MCF 10A (cell line): ENCODE measurements at places on chromosomes 6 and 20.
A peak's percentile ranks its signal among the peaks of the same experiment; 100 is the strongest.

DNA sequence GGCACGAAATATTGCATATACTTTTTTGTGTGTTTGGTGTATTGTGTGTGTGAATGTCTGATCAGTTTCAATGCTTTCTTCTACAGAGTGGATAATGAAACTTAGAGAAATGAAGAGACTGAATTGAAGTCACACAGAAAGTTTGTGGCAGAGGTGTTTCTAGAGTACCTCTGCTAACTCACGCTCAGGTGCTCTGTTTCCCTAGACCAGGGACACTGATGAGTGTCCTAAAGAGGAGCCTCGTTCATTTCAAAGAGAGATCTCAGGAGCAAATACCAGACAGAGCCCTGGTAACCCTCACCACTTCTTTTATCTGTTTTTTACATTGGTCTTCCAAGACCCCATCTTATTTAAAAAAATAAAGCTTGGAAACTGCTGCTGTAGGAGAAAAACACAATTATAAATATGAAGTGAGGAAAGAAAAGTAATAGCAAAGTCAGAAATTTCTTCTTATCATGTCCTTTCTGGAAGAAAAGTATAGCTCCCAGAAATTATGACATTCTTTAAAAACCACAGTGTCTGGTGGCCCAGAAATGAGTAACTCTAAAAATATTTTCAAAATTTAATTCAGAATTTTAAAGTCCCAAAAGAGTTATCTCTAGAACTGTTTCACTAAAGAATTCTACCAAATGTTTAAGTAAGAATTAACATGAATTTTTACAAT lies 720.6 kb downstream of the RFPL4B start:
- no peak for DNase-seq

GRCh38 chr6:119800526-119800925 lies 451.0 kb upstream of the MAN1A1 start:
- no peak for DNase-seq

GRCh38 chr20:24577271-24577909 lies 108.0 kb downstream of the SYNDIG1 start:
- DNase-seq: no peak

DNA sequence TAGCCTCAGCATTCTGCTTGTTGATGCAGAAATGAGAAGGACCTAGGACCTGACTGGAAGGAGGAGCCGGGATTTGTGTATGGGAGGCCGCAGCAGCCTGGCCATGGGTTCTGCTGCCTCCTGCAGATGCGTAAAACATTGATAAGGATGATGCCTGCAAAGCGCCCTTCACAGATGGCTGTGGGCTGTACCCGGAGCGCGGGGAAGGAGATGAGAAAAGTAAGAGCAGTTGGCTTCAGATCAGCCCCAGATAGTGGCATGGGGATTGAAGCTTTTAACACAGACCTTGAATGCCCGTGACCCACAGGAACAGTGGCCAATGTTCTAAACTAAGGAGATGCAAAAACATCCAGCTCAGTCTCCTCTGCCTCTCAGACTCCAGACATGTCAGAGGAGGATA lies 136.4 kb upstream of the KCNG1 start:
- no peak for DNase-seq

DNA sequence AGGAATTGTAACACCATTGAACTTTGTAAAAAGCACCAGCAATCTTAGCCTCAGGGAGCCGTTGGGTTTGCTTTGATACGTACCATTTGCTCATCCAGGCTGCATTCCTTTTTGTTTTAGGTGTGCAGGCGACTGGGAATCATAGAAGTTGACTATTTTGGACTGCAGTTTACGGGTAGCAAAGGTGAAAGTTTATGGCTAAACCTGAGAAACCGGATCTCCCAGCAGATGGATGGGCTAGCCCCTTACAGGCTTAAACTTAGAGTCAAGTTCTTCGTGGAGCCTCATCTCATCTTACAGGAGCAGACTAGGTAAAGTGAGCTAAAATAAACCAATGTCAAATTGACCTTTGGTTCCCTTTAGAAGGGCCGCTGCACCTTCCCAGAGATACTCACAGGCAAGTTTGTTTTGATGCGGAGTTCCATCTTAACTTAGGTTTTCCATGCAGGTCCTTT lies 1.6 kb downstream of the MYLIP start:
- peak; percentile 5 for DNase-seq

DNA sequence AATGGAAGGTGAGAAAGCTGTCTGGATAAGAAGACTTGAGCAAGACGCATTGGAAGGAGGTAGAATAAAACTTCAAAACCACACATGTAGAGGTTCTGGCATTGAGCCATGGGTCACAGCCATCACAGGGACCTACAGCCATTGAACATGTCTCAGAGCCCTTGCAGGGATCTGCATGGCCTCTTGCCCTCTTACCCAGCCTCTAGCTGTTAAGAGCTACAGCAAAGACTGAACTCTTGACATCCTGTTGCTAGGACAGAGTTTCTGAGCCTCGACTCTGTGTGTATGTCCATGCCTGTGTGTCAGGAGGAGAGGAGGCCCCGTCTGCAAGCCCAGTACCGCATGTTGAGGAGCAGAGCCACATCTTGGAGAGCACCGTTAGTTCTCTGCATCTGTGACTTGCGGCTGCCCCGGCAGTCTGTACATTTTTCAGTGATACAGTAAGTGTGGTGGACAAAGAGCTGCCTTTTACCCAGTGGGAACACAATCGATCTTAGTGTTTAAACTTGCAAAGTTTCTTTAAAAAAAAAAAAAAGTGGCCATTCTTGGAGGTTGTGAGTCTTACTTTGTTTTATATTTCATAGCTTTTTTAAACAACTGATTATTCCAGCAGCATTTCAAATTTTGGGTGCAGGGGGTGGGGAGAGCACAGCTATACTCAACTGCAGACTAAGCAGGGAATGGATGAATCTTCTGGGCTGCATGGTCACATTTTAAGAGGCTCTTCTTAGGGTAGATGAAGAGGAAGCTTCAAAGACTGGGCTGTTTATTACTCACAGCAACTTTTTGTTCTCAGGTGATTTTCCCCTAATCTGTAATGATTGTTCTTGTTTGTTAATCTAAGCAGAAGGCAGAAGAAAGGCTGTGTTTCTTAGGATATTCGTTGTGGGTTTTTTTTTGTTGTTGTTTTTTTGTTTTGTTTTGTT lies 88.5 kb downstream of the TBC1D7 start:
- DNase-seq: no peak

DNA sequence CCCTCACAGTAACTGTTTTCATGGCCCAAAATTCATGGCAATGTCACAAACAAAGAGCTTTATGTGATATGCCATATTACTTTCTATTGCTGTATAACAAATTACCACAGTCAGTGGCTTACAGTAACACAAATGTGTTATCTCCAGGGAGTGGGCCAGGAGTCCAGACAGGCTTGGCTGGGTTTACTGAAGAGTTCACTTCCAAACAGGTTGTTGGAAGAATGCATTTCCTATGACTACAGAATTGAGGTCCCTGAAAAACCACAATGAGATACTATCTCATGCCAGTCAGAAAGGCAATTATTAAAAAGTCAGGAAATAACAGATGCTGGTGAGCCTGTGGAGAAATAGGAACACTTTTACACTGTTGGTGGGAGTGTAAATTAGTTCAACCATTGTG lies 431.9 kb downstream of the PKHD1 start:
- DNase-seq: no peak

GRCh38 chr20:42111349-42111748 lies 493.2 kb upstream of the CHD6 start:
- DNase-seq: no peak

- peak; percentile 23 for DNase-seq
Measured at GRCh38 chr6:117265410-117266256, at the start of gene VGLL2. TSS of gene VGLL2 (plus strand) at chr6:117265558. CDS start at chr6:117265764, 206 bp downstream.

GRCh38 chr20:60104993-60105803 lies 147.0 kb downstream of the CDH26 start:
- DNase-seq: no peak

- DNase-seq: no peak
Measured at GRCh38 chr20:24971376-24972101, 21.0 kb downstream of the APMAP start.

GRCh38 chr6:26270486-26270861 lies 94.5 kb upstream of the BTN3A2 start:
- peak; percentile 32 for DNase-seq

DNA sequence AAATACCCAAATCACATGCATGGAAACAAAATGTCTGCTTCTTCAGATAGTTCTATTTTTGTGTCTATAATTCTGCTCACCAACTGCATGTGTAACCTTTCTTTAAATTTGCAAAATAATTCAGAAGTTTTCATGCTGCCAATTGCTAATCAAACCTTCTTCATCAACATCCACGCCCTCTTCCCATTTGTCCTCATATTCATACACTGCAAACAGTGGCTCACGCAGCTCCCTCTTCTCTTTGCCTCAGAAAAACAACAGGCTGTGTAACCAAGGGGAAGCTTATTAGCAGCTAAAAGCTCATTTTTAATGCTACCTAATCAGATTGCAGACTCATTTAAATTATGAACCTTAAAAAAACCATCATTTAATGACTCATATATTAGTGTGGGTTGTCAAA lies 555.0 kb upstream of the EPHA7 start:
- DNase-seq: no peak

DNA sequence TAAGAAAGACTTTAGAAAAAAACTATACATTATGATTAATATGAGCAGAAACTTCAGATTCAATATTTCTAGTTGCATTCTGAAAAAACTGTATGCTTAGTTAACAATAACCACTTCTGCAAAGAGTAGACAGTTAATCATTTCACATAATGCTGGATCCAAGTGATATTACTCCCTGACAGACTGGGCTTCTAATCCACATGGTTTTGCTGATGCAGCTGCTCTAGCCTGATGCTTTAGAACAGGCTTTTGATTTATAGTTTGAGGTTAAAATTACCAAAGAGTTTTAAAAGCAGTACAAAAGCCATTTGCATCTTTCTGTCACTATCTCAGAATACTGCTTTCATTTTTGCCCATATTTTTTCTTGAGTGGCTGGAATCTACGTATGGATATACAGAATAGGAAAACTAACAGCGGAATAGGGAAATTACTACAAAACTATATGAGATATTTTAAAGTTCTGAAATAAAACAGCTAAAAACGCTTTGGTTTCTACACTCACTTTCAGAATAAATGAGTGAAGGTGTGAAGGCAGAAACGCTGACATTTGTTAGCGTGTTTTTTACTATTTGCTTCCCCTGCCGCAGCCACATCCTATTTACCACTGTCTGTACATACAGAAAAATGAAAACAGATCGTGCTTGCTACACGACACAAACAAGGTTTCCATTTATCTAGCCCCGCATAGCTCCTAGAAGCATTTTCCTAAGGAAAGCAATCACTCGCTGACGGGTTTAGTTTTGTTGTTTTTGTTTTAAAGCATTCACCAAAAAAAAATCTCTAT lies 61.7 kb downstream of the METTL24 start:
- no peak for DNase-seq

DNA sequence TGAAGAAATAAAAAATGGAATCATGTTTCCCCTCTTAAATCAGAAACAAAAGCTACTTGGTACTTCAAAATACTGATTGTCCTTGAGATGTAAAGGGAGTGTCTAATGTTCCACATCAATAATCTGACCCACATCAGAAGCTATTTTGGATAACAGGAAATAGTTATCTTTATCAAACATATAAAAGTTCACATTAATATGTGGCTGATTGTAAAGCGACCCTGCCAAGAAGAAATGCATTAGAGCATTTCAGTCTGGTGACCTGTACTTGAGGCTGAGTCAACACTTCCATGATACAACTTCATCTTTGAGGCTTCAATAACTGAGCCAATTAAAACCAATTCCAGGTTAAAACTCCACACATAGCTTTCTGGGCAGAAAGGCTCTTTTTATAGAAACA lies 31.8 kb downstream of the SYNE1 start:
- no peak for DNase-seq

GRCh38 chr20:62846166-62846890 lies 15.3 kb downstream of the TCFL5 start:
- DNase-seq: no peak

- peak; percentile 13 for DNase-seq
Measured at GRCh38 chr6:119241111-119241465, 108.5 kb downstream of the MAN1A1 start.

- DNase-seq: peak; percentile 74
Measured at GRCh38 chr20:45138561-45139300, 14.5 kb upstream of the WFDC12 start.

DNA sequence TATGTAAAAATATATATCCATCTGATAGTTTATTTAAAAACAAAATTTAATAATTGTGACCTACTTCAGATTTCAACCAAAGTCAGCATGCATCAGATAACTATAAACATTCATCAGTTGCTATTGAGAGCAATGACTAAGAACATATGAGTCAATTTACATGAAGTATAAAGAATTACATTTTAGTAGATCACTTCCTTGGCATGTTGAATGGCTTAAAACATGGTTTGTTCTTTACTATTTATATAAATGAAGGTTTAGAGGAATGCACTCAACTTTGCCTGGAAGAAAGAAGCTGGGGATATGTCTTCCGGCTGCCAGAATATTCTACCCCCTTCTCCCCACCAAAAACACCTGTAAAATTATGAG lies 6.4 kb upstream of the FAM217A start:
- no peak for DNase-seq

DNA sequence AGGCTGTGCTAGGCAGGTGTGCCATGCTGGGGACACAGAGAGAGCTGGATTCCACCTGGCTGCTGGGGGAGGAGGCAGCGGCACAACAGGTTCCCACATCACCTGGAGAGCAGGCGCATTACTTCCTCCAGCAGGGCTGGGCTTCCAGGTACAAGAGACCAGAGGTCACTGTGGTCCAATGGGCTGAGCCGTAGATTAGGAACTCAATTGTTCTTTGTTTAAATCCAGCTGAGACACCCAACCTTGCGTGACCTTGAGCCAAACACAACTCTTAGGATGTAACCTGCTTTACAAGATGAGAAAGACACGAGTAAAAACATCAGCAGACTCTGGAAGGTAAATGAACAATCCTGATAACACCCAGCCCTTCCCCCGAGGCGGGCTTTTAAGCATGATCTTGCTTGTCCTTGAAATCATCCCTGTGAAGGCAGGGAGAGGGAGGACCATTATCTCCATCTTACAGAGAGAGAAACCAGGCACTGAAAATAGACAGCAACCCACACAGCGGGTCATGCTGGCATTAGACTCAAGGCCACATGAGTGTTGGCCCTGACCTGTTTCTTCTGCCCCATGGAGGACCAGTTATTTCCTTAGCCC lies 216.5 kb upstream of the RREB1 start:
- no peak for DNase-seq

- DNase-seq: no peak
Measured at GRCh38 chr20:62347151-62347404, 20.0 kb downstream of the LAMA5 start.

DNA sequence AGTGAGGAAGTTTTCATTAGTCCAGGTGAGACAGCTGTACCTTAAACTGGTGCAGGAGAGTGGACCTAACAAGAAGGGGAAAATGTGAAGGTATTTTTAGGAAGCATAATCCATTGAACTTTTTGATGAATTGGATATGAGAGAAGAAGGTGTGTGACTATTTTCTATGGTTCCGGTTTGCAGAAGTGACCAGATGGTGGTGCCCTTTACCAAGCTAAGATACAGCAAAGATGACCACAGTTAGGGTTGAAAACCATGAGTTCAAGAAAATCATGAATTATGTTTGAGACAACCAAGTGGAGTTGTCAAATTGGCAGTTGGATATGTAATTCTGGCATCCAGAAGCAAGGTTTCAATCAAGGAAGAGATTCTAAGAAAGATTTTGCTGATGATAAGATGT lies 61.9 kb upstream of the NRSN1 start:
- peak; percentile 44 for DNase-seq

GRCh38 chr20:57407541-57407956 lies 16.4 kb downstream of the RBM38 start:
- DNase-seq: no peak
